ENCODE measurements at places on chromosomes 2 and 18. TPM values are rescaled to one million over a fixed set of nuclear protein-coding genes. Genes with fewer than 3 reads are reported as not detected.

DNA sequence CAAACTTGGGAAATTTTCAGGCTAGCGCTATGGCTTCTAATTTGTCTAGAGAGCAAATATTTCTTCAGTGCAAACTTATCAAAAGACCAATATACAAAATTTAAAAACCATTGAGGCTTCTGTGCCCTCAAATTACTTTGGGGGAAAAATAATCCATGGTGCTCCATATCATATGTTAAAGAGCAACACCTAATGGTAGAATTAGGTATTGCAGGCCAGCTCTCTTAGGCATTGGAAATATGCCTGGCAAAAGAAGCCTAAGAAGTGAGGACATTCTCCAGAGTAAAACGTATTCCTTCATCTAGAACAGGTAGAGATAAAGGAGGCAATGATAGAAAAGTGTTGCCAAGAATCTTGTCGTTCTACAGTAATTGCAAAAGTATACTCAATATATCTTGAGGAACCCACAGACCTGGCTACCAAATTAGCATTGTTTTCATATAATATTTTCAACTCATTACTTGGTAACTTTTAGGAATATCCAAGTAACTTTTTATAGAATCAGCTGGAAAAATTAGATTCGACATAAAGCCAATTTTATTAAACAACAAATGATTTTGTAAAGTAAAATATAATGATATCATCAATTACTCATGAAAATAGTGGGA, 401.1 kb downstream of the BCL11A start:
- DNase-seq, result no peak
- H3K27ac ChIP-seq, result no peak overlapping the region
- no peak overlapping the region for H3K4me3 ChIP-seq
- no peaks in the 10 kb centered on the region for H3K36me3 ChIP-seq
- no peaks in the 10 kb centered on the region for H3K4me1 ChIP-seq
- H3K27me3 ChIP-seq, result no peaks in the 10 kb centered on the region

- no peaks in the 10 kb centered on the region for H3K27me3 ChIP-seq
- no peak overlapping the region for H3K27ac ChIP-seq
- no peaks in the 10 kb centered on the region for H3K36me3 ChIP-seq
These were observed 141.6 kb downstream of the HDAC4 start for GRCh38 chr2:239259173-239259572.

DNA sequence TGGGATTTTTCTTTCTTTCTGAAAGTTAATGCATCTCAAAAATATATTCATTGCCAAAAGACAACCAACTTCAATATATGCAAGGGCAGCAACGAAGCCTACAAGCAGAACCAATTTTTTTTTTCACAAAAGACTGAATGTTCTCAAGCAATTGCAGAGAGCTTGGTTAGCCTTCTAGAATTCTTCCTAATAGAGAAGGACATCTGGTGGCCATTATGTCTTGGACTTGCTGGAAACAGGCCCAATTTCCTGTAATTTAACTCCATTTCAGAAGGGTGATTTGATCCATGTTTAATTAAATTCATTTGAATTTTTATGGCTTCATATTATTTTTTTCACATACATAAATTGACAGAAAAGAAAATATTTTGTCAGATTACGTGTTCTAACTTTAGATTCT, 208.0 kb downstream of the TPGS2 start:
- H3K36me3 ChIP-seq, result no peaks in the 10 kb centered on the region
- H3K4me3 ChIP-seq, result no peak overlapping the region
- H3K27me3 ChIP-seq, result no peaks in the 10 kb centered on the region
- DNase-seq, result no peak
- H3K27ac ChIP-seq, result no peak overlapping the region
- no peaks in the 10 kb centered on the region for H3K4me1 ChIP-seq

DNA sequence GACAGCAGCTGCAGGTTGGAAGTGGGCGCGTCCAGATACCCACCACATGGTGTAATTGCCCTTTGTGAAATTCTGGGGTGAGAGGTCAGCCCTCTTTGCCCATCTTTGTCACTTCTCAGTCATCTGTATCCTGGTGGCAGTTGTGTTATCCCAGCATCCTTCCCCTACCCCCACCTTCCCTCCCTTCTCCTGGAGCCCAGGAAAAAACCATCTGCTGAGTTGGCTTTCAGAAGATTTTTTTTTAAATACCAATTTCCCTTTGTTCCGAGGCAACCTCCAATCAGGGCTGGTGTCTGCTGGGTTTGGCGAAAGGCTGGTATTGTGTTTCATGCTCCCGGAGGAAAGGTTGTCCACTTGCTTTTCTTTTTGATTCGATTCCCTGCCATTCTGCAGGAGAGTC, 35.2 kb downstream of the SETBP1 start:
- no peaks in the 10 kb centered on the region for H3K27me3 ChIP-seq
- H3K4me3 ChIP-seq, result no peak overlapping the region
- H3K36me3 ChIP-seq, result no peaks in the 10 kb centered on the region
- H3K4me1 ChIP-seq, result no peaks in the 10 kb centered on the region

The TCF4 gene
- 374 TPM for total RNA-seq

The CELF4 gene
- total RNA-seq, result not detected

The FAM124B gene
- 82.0 TPM for total RNA-seq

The TWIST2 gene
- total RNA-seq, result 1.2 TPM

Data from endothelial cell of umbilical vein (primary cell).